Bone marrow (tissue), 2 donors: ENCODE measurements at places on chromosomes 3 and 15.

DNA sequence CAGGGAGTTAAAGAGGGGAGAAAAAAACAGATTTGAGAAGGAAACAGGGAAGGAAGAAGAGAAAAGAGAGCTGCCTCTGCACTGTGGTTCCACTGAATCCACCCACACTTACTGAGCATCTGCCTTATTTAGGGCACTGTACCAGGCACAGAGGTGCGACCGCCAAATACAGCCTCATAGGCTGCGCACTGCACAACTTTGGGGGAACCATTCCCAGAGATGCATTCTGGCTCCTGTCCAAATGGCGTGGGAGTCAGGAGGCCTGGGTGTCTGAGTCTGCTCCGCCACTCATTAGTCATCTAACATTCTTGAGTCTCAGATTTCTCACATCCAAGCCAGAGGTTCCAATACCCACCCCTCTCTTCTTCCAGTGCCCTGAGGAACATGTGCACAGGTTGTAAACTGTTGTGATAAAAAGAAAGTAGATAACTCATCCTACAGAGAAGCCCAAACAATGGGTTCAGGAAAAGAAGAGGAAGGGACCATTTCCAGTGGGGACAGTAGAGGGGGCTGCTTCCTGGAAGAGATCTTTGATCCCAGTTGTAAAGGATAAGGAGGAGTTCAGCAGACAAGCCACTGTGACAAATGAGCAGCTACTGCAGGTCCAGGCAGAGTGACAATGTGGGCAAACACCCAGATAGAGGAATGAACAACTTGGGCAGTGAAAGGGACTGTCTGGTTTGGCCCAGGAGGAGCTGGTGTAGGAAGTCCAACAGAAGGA lies 254.6 kb downstream of the UACA start:
- peak; percentile 25 for DNase-seq

DNA sequence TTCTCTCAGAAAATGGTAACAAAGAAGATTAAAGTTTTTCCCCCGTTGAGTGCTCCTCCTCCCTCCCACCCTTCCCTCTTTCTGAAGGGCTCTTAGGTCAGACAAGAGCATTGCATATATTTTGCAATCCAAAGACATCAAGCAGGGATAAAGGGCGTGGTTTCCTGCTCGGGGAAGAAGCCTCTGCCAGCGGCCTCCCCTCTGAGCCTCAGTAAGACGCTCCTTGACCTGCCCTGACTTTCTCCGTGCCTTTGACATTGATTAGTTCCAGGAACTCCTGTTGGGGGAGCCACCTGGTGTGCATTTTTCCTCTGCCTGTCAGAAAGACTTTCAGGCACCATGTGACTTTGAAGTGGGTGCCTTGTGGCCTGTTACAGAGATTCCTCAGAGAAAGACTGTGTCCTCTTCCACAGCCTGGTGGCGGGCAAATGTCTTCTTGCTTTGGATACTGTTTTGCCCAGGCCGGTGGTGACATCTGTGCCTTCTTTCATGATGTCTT lies 87.2 kb upstream of the TBL1XR1 start:
- DNase-seq = peak; percentile 9

- DNase-seq = peak; percentile 25
Measured at GRCh38 chr15:75693501-75694240, 19.0 kb downstream of the CSPG4 start.

- DNase-seq = no peak
Measured at GRCh38 chr15:56929399-56929798, 11.0 kb downstream of the TCF12 start.

DNA sequence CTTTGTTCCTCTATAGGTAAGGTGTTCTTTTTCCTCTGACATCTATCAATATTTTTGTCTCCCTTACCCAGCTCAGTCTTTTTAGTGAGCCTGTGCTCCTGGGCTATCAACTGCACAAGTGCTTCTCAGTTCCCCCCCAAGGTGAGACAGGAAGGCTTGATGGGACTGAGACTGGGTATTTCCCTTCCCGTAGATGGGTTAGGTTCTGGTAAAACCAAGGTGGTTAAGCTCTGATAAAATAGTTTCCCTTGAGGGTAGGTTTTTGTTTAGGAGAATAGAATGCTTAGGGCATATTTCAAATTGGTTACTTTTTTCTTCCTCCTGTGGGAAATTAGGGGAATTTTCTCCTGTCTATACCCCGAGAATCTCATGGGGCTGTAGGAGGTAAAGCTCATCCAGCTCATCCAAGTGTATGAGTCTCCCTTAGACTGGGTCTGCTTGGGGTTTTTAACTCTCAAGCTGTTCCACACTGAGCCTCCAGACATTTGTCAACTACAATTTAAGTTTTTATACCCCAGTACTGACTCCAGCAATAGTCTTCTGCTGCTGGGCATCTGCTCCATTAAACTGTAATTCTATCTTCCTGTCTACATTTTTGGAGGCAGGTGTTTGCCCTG lies 44.9 kb downstream of the OXSR1 start:
- DNase-seq = no peak

DNA sequence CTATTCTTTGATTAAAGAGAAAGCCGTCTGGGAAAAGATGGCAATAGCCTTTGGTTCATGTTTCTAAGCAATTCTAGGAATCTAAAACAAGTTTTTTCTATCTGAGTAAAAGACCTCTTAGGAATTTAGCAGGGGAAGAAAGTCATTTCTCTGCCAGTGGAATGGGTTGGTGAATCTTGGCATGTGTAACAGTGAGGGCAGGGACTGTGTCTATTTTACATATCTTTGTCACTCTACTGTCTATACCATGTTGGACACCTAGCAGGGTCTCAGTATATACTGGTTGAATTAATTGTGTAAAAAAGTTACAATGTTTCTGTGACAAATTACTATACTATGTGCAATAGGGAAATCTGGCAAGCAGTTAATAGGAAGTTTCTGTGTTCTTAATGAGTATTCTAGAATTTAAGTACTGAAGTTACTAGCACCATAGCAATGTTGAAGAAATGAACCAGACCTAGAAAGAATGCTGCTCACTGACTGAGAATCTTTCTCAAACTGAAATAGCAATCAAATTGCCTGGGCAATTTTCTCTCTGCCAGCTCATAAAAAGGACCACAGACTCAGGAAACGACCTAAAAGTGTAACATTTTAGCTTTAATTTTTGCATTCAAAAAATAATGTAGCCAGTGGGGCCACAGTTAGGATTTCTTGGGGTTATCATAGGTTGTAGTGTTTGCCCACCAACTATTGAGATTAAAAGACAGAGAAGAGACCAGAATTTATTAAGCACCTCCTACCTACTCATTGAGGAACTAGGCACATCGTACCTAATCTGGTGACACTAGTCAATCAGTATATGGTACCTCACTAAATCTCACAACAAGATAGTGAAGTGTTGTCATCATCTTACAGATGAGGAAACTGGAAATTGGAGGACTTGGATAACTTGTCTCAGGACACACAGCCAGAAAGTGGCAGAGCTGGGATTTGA lies 56.2 kb upstream of the LEKR1 start:
- no peak for DNase-seq

GRCh38 chr15:73866881-73867410 lies 6.4 kb upstream of the TBC1D21 start:
- DNase-seq = no peak

GRCh38 chr3:171187706-171188290 lies 161.3 kb upstream of the SLC2A2 start:
- no peak for DNase-seq

DNA sequence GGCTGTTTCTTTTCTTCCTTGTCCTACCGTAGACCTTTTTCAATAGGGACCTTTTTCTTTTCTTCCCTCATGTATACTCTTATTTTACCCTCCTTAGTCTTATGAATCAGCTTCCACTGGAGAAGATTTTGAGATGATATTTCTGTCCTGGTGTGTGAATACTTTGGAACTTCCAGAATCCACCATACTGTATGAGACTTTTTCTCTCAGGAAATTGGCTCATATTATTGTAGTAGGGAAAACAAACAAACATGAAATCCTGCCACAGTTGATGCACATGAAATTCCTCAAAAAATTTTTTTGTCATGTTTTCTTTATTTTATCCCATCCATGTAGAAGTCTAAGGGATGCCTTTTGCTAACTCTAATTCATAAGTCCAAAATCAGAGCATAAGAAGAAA lies 289.3 kb upstream of the PLSCR5 start:
- no peak for DNase-seq

DNA sequence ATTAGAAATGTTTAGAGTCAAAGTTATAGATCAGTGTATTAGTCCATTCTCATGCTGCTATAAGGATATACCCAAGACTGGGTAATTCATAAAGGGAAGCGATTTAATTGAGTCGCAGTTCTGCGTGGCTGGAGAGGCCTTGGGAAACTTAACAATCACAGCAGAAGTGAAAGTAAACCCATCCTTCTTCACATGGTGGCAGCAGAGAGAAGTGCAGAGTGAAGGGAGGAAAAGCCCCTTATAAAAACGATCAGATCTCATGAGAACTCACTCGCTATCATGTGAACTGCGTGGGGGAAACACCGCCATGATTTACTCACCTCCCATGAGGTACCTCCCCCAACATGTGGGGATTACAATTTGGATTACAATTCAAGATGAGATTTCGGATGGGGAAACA lies 871.5 kb downstream of the DIPK2A start:
- DNase-seq = no peak

DNA sequence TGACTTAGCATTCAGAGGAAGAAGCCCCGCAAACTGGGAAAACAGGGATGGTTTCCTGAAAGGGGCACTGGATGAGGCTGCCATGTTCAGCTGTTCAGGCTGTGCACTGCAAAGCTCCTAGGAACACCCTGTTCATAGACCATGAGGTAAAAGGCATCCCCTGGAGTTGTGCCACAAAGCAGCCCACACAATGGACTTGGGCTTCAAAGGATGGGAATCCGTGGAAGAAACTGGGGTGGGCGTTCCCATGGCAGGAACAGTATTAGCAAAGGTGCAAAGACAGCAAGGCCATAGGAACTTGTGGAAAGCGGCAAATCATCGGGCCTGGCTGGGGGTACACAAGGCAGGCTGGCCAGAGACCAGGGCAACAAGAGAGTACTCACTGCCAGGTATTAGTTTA lies 8.9 kb downstream of the OXTR start:
- DNase-seq = no peak

DNA sequence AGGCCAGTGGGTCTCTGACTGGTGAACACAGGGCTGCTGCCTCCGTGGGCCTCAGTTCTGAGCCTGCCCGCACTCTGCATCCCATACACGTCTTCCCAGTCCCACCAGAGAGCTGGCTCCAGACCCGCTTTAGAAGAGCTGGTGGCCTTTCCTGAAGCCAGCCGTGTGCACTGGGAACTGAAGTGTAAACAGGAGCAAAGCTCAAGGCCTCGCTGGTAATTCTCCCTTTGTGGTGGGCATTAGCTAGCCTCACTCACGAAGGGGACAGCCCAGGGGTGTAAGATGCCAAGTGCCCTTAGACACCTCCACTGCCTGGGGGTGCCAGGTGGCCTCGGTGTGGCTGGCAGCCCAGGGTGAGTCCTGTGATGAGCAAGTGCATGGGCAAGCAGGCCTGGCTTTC lies 12.9 kb upstream of the LINGO1 start:
- no peak for DNase-seq

GRCh38 chr3:45137656-45138181 lies 8.5 kb downstream of the CDCP1 start:
- DNase-seq = no peak

- no peak for DNase-seq
Measured at GRCh38 chr3:160544844-160545503, 20.4 kb downstream of the KPNA4 start.

DNA sequence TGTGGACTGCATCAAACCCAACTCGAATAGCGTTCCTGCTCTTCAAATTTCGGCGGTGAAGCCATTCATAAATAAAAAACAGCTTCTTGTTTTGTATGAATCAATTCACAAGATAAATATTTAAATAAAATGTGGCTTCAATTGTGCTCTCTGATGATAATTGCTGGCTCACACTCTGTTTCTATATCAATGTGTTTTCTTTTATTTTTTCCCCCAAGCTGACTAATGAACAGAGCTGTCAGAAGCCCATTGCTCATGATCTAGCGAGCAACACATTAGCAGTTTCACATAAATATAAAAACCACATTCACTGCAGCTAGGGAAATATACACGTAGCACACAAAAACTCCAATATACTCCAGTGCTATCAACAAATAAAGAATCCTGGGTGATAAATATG lies 45.0 kb upstream of the FOXP1 start:
- DNase-seq = no peak

GRCh38 chr15:49082960-49083359 lies 36.7 kb upstream of the SECISBP2L start:
- DNase-seq = no peak

GRCh38 chr3:179671747-179672242 lies 19.0 kb downstream of the USP13 start:
- no peak for DNase-seq

DNA sequence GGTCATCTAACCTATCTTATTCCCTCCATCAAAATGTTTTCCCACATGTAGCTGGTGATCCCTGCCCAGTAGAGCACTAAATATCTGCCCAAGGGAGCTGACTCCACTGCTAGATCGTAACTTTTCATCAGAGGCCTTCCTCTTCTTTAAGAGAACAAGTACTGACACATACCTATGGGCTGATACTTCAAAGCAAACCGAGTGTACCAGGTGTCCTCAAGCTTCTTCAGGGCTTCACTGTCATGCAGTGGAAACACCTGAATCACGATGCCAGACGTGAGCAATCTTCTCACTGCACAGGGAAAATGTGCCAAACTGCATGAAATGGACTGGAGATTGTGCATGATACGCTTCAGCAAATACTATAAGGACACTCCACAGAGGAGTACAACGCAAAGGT lies 41.6 kb downstream of the ANO10 start:
- no peak for DNase-seq

- DNase-seq = no peak
Measured at GRCh38 chr15:79051941-79052731, 38.4 kb downstream of the RASGRF1 start.

DNA sequence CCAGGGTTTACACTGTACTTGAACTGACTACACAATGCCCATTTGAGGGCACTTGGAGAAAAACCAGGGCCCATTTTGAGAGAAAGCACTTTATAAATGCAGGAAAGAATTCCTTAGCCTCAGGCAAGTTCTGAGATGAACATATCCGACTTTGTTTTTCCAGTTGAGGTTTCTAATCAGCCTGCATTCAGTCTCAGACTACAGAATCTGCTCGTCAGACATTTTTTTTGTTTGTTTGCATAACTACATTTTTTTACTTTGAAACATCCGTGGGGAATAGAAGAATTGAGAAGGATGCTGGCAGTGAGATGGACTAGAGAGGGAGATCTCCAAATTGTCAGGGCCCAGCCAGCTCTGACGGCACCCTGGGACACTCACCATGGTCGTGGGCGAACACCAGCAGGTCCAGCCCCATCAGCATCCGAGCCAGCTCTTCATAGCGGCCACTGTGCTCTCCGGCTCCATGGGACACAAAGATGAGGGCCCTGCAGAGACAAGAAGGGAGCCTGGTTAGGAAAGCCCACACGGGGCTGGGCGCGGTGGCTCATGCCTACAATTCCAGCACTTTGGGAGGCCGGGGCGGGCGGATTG lies 40.8 kb downstream of the MGLL start:
- DNase-seq = no peak
